Suppressor macrophage (primary cell): ENCODE measurements at places on chromosomes 2 and 18.

DNA sequence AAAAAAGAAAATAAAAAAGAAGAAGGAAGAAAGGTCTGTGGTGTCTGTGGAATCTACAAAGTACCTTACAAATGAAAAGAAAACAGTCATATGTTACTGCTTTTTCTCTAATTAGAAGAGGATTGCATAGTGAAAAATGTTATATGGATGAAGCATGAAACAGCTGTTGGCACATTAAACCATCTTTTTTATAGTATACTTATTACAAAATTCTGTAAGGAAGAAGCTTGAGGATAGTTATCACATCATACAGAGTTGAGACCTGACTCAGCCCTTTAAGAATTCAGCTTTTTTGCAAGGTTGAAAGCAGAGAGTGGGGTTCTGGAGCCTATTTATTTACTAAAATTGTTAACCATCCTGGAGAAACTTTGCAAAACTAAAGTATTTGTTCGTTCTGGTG, 222.7 kb downstream of the PHLPP1 start:
- no peak for DNase-seq

GRCh38 chr18:78123926-78124797, 855.5 kb upstream of the SALL3 start:
- no peak for DNase-seq

- DNase-seq, result no peak
Measured at GRCh38 chr18:36449451-36449850, 151.9 kb downstream of the FHOD3 start.

DNA sequence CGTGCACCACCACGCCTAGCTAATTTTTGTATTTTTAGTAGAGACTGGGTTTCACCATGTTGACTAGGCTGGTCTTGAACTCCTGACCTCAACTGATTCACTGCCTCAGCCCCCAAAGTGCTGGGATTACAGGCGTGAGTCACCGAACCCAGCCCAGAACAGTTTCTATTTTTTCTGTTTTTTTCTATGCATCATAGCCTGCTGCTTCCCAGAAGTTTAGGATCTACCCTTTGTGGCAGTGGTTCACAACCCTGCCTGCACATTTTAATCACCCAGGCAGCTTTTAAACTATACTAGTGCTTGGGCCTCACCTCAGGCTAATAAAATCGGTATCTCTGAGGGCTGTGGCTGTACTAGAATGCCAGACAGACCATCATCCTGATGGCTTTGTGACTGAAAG, 39.7 kb upstream of the SOCS6 start:
- DNase-seq, result no peak

GRCh38 chr2:208426412-208427045, 19.9 kb downstream of the PTH2R start:
- no peak for DNase-seq

- DNase-seq, result peak; percentile 90
Measured at GRCh38 chr2:109637749-109638570, 23.8 kb downstream of the SOWAHC start.

DNA sequence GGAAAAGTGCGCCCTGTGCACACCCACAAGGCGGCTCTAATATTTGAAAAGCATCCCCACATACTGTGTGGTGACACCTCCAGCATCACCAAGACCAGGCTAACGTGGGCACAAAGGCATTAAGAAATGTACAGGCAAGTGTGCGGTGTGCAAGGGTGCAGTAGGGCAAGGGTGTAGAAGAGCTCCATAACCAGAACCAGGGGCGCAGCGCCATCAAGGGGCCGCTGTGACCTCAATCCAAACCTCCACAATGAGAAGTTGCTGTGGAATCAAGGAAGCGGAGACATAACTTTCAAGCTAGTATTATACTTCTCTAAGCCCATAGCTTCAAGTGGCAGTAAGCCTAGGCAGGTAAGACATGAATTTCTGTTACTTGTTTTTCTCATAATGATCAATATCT, 13.0 kb downstream of the L3MBTL4 start:
- no peak for DNase-seq

- DNase-seq, result no peak
Measured at GRCh38 chr2:144325086-144325485, 194.8 kb downstream of the ZEB2 start.

DNA sequence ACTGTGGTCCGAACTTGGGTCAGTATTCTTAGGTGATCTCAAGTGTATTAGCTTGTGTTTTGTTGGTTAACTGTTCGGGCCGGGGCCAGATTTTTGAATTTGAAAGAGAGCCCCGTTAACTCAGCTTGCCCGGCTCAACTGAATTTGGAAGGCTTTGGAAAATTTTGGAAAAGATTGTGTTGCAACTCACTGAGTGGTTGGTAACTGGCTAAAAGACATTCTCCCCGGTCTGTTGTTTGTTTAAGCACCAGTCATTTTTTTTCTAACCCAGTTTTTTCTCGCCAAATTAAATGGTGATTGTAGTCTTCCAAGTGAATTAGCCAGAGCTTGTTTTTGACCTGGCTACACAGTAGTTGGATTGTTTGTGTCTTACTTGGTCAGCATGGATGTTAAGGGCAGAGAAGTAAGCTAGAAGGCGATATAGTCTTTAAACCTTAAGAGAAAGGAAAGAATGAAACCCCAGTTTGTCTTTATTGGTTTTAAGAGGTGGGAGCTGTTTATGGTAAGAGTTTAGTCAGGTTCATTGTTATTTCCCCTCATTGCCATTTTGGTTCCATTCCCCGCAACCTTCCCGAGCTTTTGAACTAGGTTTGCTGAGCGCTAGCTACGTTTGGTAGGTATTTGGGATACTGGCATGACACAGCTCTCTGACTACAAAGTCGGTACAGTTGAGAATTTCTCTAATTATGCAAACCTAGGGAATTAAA, 2.4 kb downstream of the MAP4K4 start:
- no peak for DNase-seq

- DNase-seq, result no peak
Measured at GRCh38 chr2:28828382-28828781, 17.7 kb downstream of the SPDYA start.

DNA sequence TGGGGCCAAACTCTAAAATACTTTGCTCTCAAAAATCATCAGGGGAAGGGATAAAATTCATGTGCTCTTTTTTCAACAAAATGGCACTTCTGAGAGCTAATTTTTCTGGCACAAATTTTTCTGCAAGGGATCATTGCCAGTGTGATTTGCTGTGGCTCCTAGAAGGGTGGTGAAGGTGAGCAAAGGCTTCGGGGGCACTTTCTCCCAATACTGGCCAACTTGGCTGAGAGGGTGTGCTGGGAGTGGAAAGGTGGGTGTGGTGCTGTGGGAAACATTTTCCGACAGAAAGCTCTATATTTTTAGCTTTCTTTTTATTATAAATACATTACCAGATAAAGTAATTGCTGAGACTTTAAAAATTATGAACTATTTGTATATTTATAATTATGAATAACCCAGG, 419 bp downstream of the SMYD1 start:
- DNase-seq, result no peak

DNA sequence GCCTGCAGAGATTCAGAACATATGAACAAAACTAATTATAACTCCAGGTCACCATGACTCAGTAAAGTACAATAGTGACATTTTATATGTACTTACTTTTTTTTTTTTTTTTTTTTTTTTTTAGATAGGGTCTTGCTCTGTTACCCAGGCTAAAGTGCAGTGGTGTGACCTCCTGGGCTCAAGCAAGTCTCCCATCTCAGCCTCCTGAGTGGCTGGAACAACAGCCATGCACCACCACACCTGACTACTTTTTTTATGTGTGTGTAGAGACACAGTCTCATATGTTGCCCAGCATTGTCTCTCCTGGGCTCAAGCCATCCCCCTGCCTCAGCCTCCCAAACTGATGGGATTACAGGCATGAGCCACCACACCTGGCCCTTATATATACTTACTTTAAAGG, 130.7 kb upstream of the B3GNT2 start:
- no peak for DNase-seq

GRCh38 chr2:217657252-217657651, 345.5 kb downstream of the TNS1 start:
- DNase-seq, result no peak
